ENCODE measurements at places on chromosomes 6 and 20.

GRCh38 chr6:30019819-30020218 is 41.2 kb upstream of the POLR1H start:
- peak; percentile 19 for DNase-seq

- no peak for DNase-seq
Observed at GRCh38 chr6:17700421-17701416, 6.0 kb downstream of the NUP153 start.

DNA sequence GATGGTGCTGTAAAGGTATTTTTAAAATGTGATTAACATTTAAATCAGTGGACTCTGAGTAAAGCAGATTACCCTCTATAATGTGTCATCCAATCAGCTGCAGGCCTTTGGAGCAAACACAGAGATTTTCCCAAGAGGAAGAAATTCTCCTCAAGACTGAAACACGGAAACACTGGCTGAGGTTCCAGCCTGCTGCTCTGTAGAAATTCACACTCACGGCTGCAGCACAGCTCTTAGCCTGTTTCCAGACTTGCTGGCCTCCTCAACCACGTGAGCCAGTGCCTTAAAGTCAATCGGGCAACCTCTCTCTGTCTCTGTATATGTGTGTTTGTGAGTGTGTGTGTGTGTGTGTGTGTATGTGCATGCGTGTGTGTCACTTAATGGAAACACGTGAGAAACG is 41.1 kb downstream of the PDE10A start:
- DNase-seq, result no peak

GRCh38 chr20:46816886-46817638 is 77.6 kb upstream of the EYA2 start:
- no peak for DNase-seq

- no peak for DNase-seq
Observed at GRCh38 chr20:14431568-14431967, 94.2 kb upstream of the FLRT3 start.

- no peak for DNase-seq
Observed at GRCh38 chr6:155495011-155495768, 39.6 kb upstream of the NOX3 start.

GRCh38 chr6:46914279-46914810 is 7.4 kb downstream of the ADGRF5 start:
- DNase-seq, result no peak

- peak; percentile 0 for DNase-seq
Observed at GRCh38 chr20:63102721-63103375, 96.1 kb upstream of the BHLHE23 start.

- DNase-seq, result no peak
Observed at GRCh38 chr20:10735195-10735949, 61.6 kb upstream of the JAG1 start.

GRCh38 chr6:1820165-1820564 is 210.4 kb downstream of the FOXC1 start:
- no peak for DNase-seq

DNA sequence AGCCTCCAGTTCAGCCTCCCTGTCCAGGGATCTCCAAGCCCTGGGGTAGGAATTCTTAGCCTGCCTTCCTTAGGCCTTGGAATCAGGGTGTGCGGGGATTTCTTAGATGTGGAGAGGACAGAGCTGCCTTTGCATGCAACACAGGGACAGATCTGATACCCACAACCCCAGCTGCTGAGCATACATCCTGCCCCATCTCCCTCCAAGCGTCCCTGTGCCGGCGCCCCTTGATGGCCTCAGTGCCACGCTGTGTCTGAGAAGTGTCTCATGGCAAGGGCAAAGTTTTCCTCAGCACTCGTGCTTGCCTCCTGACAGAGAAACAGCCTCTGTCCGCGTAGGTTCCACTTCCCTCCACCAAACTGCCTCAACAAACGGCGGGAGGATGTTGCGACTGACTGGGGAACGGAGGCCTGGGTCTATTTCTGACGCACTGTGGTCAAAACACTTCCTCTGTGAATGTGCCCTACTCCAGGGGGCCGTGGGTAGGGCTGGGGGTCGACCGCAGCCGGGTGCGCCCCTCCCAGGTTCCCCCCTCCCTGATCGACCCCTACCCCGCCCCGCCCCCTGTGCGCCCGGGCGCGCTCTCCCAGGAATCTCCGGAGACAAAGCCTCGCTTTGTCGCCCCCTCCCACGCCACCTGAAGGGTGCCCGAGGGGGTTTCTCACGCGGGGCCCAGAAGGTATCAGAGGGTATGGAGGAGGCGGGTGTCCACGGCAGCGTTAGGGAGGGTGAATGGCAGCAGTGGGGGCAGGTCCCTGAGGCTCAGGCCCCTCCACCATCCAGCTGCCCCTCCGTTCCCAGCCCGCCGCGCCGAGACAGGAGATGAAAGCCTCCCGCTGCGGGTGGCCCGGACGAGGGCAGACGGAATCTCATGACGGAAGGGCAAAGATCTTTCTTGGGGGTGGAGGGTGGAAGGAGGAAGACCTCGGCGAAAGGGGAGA is 806 bp downstream of the MICAL1 start:
- DNase-seq, result peak; percentile 68

DNA sequence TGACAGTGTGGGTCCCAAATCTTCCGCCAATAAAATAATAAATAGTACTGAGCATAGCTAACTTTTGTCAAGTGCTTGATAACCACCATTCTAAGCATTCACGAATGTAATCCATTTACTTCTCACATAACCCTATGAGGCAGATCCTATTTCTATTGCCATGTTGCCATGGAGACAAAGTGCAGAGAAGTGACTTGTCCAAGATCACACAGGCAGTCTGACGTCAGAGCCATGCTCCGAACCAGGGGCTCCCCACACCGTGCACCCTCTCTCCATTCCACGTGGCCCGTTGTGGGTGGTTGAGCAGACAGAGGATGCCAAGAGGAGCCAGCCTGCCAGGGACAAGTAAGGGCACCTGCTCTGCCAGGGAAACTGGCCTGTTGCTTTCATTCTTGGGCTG is 38.9 kb downstream of the CDH22 start:
- DNase-seq, result no peak

- no peak for DNase-seq
Observed at GRCh38 chr6:50823094-50823920, 4.6 kb downstream of the TFAP2B start.

- DNase-seq, result peak; percentile 35
Observed at GRCh38 chr6:111601886-111602285, 3.8 kb downstream of the TRAF3IP2 start.

DNA sequence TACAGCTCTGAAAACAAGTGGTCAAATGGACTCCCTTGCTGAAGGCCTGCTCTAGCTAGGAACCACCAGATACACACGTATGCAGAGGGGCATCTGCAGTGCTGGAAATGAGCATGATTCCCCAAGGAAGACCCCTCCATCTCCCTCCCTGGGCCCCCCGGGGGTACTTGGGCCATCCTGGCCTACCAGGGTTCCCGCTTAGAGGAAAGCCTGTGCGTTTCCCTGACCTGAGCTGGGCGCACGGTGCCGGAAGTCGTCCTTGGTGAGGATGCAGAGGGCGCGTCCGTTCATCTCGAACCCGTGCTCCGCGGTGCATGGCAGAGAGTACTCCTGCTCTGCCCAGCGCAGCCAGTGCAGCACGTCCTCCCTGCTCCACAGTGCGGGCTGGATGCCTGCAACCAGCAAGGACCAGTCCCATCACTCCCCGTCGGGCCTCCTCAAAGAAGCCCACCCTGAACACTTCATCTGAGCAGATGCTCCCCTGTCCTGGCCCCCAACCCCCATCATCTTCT is 11.8 kb downstream of the ETV7 start:
- DNase-seq, result no peak

- DNase-seq, result no peak
Observed at GRCh38 chr6:14646371-14646770, 528.8 kb downstream of the CD83 start.

- DNase-seq, result no peak
Observed at GRCh38 chr20:54005524-54005923, 64.9 kb downstream of the BCAS1 start.

Data from inflammatory macrophage treated with lipopolysaccharide for 1 hour (primary cell).